Left colon (tissue), 2 donors: ENCODE measurements at places on chromosomes 7 and 10. TPM values are rescaled to one million over a fixed set of nuclear protein-coding genes. Genes with fewer than 3 reads are reported as not detected.

DNA sequence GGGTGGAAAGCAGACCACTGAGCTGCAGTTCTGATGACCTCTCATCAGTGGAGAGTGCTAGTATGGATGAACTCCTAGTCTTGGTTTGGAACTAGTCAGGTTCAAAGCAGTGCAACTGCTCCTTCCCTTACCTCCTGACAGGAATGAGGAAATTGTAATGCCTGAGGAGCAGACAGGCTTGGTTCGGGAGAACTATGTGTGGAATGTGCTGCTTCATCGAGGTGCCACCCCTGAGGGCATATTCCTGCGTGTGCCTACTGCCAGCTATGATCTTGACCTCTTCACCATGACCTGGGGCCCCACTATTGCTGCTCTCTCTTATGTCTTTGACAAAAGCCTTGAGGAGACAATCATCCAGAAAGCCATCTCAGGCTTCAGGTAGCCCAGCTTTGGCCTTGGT is 27.4 kb upstream of the NFKB2 start:
- no peak for DNase-seq

- DNase-seq, result peak; percentile 96
Observed at GRCh38 chr10:101031128-101031795, at the start of the genes PDZD7 and SFXN3. Gene PDZD7, minus strand, starts transcription at chr10:101031129. Its CDS starts 910 bp downstream, at chr10:101030219. Gene SFXN3, plus strand, starts transcription at chr10:101031234. Its CDS starts 3,461 bp downstream, at chr10:101034695.

DNA sequence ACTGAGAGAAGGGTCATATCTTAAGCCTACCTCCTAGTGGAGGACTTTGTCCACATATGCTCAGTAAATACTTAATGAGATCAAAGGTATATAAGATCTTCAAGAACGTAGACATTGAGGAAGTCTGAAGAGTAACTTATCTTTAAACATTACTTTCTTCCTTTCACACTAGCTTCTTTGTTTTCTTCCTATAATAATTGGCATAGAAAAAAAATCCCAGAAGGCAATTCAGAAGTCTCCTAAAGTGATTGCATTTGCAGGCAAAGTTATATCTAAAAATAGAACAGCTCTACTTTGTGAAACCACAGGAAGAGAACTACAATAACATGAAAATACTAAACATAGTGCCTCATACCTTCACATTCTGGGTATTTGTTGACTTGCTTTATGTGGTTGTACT is 150.4 kb downstream of the PPP1R3A start:
- DNase-seq, result no peak

DNA sequence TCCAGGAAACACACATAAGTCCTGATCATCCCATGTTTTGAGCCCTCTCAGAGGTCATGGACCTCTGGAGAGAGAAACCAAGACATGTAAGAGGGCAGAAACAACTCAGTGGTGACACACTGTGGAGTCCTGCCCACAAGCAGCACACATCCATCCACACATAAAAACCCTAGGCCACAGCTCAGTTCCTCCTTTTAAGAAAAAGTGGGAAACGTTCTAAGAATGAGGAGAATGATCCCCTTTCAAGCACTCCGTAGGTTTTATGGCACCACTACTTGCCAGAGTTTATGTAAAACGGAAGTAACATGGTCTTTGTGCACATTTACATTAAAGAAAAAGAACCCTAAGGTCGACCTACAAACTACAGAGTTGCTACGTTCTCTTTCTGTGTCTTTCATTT is 19.9 kb downstream of the ATAD1 start:
- no peak for DNase-seq

DNA sequence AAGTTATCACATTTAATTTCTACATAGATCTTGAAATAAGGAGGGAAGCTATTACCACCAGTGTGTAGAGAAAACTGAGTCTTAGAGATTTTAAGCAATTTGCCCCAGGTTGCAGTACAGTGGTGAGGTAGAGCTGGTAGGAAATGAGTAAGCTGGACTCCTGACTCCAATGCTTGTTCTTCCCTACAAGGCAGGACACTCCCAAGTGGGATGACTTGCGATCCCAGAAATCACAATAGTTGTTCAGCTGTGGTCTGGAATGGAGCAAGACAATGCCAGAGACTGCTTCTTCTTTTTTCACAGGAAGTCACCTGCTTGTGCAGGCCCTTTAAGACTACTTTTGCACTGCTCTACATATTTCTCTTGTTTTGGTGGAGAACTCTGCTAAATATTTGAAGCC is 327.2 kb upstream of the BMPER start:
- no peak for DNase-seq

- DNase-seq, result no peak
Observed at GRCh38 chr10:116111483-116112095, 161.4 kb downstream of the GFRA1 start.

DNA sequence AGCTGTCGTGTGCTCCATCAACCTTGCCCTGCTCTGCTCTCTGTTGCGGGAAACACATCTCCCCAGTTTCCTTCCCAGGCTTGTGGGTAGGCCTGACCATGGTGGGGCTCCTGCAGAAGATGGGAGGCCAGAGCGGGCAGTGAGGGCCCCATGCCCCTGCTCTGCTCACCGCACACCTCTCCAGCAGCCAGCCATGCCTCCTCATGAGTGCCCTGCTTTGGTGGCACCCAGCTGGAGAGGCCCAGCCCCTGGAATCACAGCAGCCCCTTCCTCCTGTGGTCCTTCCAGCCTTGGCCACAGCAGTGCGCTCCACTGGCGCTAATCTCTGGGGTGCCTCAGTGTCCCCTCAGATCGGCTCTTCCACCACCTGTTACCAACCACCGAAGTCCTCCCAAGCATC is 4.2 kb upstream of the OPN4 start:
- DNase-seq, result no peak

DNA sequence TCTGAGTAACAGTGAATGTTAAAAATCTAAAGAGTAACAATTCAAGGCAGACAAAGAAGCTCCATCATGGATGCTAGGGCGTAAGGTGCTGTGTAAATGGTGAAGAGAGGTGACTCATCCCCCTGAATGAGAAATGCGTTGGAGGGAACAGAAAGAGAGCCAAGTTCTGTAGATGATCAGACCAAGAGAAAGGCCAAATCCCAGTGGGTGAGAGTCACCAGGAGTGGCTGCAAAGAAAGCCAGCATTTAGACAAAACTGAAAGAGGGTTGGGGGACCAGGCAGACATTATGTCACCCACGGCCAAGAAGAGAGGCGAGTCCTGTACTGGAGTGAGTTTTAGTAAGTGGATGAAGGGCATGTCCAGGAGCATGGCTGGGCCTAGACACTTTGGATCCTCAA is 153.1 kb downstream of the TRIL start:
- no peak for DNase-seq

DNA sequence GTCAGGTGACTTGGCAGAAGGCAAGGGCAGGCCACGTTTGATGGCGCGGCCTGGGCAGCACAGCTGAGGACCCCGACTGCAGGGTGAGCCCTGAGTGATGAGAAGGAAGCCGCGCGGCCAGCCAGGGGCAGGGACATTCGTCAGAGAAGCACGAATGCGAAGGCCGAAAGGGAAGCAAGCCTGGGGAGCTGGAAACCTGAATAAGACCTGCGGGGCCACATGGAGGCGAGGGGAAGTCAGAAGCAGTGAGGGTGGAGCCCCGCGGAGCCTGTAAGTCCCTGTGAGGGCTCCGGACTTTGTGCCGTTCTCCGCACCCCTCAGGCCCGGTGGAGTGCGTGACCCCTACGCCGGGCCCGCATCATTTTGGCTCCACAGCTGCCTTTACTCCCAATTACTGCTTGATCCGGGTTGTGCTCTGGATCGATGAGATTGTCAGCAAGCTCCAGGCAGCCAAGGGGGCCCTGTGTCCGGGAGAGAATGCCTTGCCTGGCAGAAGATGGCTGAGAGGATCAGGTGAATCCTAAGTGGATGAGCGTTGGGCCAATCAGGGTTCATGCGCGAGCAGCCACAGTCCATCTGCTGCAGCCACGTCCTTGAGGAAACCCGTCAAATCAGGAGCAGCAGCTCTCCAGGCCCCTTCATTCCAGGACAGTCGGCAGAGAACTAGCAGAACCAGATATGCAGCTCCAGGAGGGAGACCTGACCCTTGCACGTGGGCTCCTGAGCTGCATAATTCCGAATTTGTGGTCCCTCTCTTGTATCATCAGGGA is 293.3 kb upstream of the SHH start:
- DNase-seq, result no peak

DNA sequence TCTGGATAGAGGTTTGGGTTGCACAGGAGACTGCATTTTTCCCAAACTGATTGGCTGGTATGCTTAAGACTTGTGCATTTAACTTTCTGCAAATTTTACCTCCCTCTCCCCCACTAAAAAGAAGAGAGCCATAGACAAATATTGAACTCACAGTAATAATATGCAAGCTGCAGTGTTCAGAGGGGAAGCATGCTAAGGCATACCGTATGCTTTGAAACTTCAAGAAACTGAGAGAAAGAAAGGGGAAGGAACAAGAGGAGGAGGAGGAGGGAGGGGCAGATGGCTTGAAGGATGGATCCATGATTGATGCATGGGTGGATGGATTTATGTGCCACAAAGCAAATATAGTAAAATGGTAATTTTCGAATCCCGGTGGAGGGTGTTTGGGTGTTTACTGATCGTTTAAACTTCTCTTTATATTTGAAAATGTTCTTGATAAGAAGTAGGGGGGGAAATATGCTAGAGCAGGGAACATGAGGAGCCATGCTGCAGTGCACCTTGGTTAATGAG is 7.8 kb upstream of the KLF6 start:
- no peak for DNase-seq

GRCh38 chr7:106367018-106367420 is 82.2 kb upstream of the NAMPT start:
- no peak for DNase-seq

GRCh38 chr10:131925011-131925649 is 24.3 kb downstream of the PPP2R2D start:
- DNase-seq, result no peak

DNA sequence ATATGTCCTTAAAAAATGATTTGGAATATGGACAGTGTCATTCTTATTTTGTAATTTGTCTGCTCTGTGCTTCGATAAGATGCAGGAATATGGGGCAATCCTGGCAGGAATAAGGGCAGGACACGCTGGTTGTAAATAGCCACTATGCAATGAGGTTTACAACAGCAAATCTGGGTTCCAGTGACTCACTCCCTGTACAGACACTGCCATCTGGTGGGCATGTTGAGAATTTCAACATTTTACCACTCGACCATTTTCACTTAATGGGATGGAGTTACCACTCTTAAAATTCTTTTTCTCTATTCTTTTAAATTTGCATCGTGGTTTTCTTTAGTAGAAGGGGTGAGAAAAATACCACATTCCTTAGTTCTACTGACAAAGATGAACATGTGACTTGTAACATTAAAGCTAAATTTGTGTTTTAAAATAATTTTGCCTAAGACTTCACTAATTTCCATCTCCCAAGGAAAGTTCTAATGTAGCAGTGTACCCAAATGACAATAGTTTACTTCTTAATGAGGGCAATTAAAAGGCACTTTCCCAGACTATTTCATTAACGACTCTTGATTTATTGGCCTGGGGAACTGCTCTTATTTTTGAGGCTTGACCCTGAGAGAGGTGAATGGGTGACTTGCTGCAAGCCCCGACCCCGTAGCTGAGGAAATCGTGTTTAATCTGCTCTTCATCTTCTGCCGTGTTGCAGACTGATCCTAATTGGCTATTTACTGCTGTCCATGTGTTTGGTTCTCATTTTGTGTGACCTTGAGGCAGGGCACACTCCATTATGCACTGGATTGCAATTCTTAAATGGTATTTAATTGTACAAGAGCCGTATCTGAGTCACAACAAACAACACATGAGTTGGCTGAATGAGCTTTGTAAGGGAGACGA is 173.6 kb upstream of the IMMP2L start:
- DNase-seq, result peak; percentile 33

DNA sequence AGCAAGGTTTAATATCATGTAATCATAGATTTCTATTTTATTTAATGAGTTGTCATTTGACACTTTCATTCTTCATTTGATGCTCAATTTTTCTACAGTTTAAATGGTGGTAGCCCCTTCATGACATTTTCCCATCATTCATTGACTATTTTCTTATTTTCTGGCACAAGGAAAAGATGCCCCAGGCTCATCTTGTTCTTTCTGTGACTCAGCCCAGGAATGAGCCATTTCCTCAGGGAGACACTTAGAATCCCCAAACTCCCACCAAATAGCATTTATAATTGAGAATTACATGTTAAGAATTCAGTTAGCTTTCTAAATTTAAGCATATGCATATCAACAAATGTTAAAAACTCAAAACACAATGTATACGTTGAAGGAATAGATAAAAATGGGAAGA is 222.3 kb downstream of the KIF20B start:
- DNase-seq, result no peak

GRCh38 chr7:81244224-81244623 is 325.4 kb upstream of the SEMA3C start:
- DNase-seq, result no peak

DNA sequence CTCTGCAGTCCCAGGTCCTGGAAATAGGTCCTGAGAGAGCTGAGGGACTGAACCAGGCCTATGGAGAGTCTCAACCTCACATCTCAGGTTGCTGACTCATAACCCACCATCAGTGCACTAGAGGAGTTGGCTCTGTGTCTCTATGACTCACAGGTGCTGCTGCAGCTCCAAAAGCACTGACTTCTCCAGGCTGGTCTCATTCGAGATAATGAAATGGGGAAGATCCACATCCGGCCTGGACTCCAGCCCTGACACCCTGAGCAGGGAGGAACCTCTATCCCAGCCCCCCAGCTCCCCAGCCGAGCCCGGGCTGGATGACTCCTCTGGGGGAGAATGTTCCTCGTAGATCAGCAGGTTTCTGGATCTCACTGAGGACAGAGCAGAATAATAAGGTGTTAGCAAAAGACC is 35.5 kb upstream of the DGKI start:
- no peak for DNase-seq

- DNase-seq, result peak; percentile 78
Observed at GRCh38 chr10:8053446-8054243, 843 bp upstream of the GATA3 start.

DNA sequence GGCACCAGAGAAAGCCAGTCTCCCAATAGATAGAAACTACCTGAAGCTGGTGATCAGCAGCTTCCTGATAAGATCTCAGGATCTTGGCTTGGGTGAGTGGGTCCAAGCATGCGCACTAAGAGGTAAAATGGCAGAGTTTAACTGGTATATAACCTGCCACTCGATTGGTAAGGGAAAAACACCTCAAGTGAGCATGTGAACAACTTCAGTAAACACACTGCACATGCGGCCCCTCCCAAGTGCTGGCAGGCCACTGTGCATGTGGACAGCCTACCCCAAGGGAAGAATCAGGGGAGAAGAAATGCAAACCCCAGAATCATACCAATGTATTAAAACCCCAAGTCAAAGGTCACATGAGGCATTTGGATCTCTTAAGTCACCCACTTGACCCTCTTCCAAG is 17.7 kb upstream of the PON1 start:
- DNase-seq, result no peak

MAGI2 gene
- 3.5 TPM for total RNA-seq

TAS2R41 gene
- total RNA-seq, result not detected

MAT1A gene
- 0.39 TPM for total RNA-seq

CHAT gene
- 0.59 TPM for total RNA-seq

ACSL5 gene
- total RNA-seq, result 216 TPM

PKD1L1 gene
- total RNA-seq, result 0.56 TPM

CLCN1 gene
- not detected for total RNA-seq

FEZF1 gene
- not detected for total RNA-seq

NRF1 gene
- 13.0 TPM for total RNA-seq

CREB3L2 gene
- 41.5 TPM for total RNA-seq

NUDCD3 gene
- 66.3 TPM for total RNA-seq

BLVRA gene
- total RNA-seq, result 2.9 TPM
